Stromal cell of bone marrow (primary cell): ENCODE measurements at places on chromosomes 1 and 21.

- DNase-seq: no peak
Measured at GRCh38 chr1:53681351-53681976, 57.5 kb downstream of the GLIS1 start.

DNA sequence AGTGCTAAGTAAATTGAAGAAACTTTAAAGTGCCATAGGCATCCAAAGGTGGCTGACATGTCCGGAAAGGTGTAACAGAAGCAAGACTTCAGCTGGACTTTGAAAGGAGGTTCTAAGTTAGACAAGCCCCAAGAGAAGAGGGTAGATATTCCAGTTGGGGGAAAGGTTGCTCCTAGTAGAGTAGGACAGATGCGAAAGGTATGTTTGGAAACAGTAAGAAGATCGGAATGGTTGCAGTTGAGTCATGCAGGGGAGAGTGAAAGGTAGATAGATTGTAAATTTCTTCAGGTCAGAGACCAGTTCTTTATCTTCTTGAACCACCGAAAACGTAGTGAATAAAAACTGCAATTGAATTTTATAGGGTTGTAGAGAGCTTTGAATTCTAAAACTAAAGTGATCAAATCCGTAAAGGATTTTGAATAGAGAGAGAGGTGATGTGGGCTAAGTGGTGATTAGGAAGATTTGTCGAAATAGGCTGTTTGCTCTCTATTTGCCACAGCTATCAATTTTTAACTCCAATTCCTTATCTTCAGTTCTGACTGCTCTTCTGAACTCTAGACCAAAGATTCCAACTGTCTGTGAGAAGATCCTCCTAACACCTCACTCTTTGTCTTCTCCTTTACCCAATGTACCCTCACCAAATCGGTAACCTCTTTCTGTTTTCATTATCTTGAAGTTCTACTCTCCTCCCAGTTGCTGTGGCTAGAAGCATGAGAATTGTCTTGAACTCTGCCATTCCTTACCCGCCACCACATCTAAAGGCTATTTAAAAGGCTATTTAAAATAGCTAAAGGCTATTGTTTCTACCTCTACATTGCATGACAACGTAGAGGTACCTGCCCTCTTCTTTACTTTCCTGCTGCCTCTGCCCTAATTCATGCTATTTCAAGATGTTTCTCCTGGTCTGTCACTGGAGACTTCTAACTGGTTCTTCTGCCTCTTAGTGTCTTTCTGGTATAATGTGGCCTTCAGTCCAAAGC, 16.7 kb downstream of the MACF1 start:
- DNase-seq: no peak

DNA sequence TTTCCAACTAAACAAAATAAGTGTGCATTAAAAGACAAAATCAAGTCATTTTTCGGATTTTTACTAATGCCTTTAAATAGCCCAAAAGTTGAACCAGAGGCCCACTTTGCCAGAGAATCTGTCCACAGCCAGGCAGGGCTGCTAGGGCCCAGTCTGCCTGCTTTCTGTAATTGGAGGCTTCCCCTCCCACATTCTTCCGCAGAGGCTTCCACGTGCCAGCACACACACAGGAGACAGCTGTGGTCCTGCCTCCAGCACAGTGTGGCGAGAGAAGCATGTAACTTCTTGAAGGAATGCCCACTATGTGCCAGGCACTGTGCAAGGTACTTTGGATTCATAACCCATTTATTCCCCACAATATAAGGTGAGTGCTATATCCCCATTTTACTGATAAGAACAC, 11.3 kb upstream of the PDZK1IP1 start:
- no peak for DNase-seq

DNA sequence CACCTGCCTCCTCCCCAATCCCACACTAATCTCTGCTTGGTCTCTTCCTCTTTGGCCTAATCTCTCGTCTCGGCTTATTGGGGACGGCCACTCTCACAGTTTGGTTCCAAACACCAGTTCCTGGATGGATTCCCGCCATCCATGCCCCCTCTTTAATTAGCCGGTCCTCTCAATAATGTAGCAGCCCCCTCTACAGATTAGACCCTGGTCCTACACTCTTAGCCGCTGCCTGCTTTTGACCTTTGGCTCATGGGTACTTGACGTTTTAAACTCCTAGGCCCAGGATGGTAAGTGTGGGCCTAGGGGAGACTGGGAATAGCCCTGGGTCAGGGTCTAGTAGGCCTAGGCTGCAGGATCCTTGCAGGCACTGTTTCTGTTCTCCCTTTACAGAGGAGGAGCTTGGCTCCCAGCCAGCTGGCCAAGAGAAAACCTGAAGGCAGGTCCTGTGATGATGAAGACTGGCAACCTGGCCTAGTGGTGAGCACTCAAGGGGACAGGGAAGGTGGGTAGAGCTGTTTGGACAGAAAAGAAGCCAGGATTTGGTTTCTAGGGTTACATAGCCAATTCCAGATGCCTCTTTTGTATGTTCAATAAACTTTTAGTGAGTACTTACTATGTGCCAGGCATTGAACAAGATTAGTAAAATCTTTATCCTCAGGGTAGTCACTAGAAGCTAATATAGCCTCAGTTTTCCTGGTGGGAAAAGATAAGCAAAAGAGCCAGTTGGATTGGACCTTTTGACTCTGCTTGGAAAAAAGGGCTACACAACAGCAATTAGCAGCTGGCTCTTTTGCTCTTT, 758 bp downstream of the RAD54L start:
- no peak for DNase-seq

DNA sequence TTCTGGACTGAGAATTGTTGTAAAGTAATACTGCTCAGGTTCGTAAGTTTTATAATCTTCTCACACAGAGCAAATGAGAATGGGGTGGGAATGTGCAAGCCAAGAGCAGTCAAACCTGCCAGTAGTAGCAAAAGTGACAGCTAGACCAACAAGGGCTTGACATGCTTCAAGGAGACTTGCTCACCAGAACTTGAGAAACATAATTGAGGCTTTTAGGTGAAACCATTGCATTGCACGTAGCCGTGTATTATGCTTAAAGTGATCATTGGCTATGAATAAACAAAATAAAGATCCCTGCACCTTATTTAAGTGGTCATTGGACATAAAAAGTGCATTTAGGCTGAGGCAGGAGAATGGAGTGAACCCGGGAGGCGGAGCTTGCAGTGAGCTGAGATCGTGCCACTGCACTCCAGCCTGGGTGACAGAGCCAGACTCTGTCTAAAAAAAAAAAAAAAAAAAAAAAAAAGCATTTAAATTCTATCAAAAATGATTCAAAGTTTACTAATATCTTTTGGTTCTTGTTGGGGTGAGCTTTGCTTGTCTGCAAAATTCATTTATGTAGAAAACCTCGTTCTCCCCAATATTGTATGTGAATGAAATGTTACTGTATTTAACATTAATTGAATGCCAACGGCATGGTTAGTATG, 11.8 kb upstream of the CCT8 start:
- no peak for DNase-seq

DNA sequence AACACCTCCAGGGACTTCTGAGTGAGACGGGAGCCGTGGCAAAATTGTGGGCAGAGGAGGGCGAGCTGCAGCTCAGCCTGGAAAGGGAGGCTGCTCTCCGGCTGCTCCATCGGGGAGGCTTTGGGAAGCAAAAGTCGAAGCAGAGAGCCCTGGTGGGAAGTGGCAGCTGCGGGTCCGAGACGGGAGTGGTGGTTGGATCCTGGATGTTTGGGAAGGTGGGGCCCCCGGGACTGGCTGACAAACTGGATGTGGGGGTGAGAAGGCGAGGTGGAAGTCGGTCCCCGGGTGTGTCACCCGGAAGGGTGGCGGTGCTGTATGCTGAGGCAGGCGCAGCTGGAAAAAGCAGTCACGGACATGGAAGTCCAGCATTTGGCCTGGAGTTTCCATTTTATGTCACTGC, 52.1 kb downstream of the KCNAB2 start:
- no peak for DNase-seq

DNA sequence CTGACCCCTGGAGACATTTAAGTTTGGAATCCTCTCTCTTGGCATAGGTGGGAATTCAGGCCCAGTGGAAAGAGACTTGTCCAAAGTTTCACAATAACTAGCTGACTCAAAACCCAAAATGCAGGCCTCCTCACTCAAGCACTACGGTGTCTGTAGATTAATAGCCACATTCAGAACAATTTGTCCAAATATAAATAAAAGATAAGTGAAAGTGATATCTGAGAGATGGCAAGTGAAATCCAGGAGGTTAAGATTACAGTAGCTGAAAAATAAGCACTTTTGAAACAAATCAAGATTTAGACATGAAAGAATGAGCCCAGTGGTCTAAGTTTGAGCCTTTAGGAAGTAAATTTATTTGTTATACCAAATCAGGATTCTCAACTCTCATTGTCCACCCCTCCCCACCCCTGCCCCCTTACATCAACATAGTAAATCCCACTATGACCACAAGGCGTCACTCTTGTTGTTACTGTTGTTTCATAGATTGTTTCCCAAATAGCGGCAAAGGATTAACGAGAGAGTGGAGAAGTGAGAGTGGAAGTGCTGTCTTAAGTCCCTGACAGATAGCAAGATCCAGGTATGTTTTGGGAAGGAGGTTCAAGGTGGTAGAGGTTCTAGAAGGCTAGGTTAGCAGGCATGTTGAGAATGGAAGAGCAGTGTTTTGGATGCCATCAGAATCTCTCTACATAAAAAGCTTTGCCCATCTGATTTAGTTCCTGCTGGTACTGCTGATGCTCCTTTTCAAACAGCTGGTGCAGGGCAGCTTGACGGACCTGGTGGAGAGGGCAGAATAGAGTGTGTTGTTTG, 7.1 kb upstream of the TPM3 start:
- no peak for DNase-seq

- DNase-seq: no peak
Measured at GRCh38 chr1:32684167-32684811, 18.3 kb downstream of the SYNC start.

DNA sequence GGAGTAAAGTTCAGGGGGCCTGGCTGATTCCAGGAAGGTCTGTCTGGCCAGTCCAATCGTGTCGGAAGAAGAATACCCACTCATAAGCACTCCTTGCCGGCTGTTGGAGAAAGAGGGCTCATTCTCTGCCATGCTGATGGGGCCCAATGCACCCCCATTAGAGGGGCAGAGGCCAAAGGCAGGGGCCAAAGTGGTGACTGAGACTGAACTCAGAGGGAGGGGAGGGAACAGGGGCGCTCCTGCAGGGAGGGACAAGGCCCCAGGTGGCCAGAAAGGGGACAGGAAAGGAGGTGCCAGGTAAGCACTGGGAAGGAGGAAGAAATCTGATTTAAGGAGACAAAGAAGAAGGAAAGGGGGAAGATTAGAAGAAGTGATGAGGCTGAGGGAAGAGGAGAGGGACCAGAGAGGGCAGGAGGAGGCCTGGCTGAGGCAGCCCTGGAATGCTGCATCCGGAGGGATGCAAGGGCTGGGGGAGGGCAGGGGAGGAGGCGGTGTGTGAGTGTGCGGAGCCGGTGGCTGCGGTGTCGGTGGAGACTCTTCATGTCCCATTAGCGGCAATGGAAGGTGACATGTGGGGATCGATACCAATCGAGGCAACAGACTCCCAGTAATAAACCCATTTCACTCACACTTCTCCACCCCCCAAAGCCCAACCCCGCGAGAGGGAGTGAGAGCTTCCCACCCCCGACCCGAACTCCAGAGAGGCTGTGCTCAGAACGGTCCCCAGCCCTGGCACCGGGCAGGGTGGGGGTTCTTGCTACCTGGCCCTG, 12.0 kb upstream of the ETV3L start:
- DNase-seq: no peak

GRCh38 chr1:76940571-76941335, 73.5 kb downstream of the ST6GALNAC5 start:
- DNase-seq: no peak

DNA sequence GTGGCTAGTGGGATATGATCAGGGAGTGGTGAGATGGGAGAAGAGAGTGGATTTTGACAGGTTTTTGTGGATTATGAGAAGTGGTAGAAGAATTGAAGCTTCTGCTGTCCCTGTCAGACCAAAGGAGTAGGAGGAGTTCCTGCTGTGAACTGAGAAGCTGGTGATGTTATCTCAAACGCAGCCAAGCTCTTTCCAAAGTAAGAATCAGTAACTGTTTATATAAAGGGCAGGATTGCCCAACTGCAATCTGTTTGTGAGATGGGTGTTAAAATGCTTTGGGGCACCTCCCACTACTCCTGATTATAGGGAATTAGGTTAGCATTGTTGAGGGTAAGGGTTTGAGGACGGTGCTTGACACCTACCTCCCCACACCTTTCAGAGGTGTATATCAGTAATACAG, 60.5 kb upstream of the USP25 start:
- no peak for DNase-seq

DNA sequence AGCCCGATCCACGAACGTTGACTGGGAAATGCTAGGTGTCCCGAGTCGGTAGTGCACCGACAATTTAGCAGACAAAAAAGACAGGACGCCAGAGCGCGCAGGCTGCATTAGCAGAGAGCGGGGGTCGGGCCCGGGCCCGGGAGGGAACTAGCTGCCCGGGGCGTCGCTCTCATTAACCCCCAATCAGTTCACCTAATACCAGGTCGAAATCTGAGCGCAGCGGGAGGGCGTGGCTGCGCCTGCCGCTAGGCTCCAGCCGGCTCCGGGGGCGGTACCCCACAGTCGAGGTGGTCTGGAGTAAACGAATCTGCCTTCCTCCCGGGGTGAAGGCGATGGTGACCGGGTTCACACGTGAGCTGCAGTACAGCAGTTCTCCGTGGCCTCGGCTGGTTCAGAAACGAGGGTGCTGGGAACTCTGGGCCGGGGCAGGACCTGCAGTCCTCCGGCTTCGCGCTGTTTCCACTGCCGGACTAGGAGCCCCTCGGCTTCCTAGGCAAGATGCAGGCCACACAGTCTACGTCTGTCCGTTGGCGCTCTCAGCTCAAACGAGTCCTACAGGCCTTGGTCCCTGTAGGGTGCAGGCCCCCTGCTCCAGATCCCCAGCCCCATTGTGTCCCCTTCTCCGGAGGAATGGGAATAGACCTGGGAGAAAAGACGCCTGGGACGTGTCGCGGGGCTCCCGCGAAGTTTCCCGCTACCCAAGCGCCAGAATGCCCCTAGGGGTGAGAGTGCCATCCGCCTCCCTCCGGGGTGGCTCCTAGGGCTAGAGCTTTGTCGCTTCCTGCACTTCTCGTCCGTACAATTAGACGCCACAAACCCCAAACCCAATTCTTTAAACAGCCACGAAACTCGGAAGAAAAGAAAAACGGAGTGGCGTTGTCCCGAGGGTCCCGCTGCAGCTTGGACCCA, 2.0 kb downstream of the GFI1 start:
- DNase-seq: no peak

DNA sequence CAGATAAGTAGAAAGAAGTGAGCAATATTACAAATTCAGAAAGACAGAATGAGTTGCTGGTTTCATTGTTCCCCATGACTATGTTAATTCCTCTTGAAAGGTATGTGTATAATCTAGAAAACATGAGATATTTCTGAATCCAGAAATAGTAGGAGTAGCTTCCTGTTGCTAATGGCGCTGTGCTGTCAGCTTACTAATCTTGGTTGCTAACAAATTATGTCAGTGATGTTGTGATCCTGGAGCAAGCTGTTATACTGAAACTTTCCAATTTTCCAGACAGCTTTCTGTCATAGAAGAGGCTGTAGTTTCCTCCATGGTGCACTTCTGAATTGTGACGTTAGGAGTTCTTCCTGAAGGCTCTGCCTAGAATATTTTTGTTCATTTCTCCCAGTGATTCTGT, 372.3 kb downstream of the USP25 start:
- no peak for DNase-seq

- no peak for DNase-seq
Measured at GRCh38 chr1:211495584-211495983, 3.6 kb upstream of the RD3 start.

GRCh38 chr1:39268112-39268581, 63.7 kb downstream of the MACF1 start:
- peak; percentile 89 for DNase-seq
